AG09309 (cell line): ENCODE measurements at places on chromosomes 5 and 9.

GRCh38 chr5:62603934-62604333 is 25.3 kb downstream of the LRRC70 start:
- no peak for DNase-seq

GRCh38 chr9:134531220-134531970 is 110.2 kb upstream of the COL5A1 start:
- DNase-seq, result no peak

- DNase-seq, result no peak
Observed at GRCh38 chr5:29321591-29321990, 1871.9 kb upstream of the CDH6 start.

DNA sequence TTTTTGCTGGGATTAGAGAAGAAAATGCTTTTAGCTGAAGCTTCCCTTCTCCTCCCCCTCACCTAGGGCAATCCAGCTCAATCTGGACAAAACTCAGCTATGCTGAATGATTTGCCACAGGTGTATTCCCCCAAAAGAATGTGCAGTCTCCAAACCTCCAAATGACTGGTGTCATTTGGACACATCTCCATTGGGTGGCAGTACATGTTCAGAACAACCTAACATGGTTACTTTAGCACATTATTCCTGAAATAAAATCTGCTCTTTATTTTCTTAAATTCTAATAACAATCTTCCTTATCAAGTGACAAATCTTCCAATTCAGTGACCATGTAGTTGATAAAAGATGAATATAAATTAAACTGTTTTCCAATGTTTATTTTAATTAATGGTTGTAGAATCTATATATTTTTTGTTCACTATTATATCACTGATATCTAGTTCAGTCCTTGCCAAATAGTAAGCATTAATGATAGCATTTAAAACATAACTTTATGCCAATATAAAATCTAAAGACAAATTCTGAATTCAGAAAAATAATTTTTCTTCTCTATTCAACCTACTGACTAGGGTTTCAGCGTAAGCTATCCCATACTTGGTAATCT is 61.3 kb upstream of the MOCS2 start:
- DNase-seq, result no peak

DNA sequence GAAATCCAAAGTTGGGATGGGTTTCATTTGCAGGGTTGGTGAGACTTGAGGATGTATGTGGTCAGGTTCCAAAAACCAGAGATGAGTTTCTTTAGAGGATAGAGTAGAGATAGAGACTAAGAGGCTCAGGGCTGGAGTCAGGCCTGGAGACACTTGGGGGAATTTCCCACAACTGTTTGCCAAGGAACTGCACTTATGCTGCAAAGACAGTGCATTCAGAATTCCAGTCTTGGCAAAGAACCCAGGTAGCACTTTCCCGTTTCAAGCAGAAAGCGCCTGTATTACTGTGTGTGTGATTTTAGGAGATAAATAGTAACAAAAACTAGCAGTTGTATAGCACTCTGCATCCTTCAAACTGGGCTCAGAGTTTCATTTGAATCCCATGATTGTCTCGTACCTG is 55.4 kb downstream of the SNCAIP start:
- DNase-seq, result no peak

GRCh38 chr5:16736158-16736995 is 119.6 kb upstream of the RETREG1 start:
- DNase-seq, result no peak

- no peak for DNase-seq
Observed at GRCh38 chr9:95927271-95928004, 51.9 kb downstream of the ERCC6L2 start.

- no peak for DNase-seq
Observed at GRCh38 chr5:141484641-141485311, at the start of gene PCDHGC4. TSS of gene PCDHGC4 (plus strand) at chr5:141485030. CDS start at chr5:141485174, 144 bp downstream.

DNA sequence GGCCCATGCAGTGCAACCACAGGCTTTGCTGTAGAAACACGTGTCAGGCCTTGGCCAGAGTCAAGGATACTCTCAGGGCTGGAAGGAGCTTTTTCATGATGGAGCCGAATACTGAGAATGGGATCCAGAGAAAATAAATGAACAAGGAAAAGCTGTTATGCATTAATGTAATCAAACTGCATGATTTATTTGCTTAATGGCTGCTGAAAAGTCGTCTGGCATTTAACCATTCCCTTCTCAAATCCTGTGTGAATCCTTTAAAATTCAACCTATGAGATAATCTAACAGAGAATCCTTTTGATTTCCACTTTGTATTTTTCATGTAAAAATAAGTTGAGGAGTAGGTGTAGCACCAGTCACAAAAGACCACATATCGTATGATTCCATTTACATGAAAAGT is 24.1 kb upstream of the GNA14 start:
- DNase-seq, result no peak

GRCh38 chr5:112532654-112533360 is 113.7 kb upstream of the EPB41L4A start:
- DNase-seq, result no peak

- DNase-seq, result no peak
Observed at GRCh38 chr5:122701640-122702523, 73.0 kb upstream of the SNX2 start.
